Right atrium auricular region (tissue), 2 donors: ENCODE measurements at places on chromosomes 16 and 17.
A peak's percentile ranks its signal among the peaks of the same experiment; 100 is the strongest.

DNA sequence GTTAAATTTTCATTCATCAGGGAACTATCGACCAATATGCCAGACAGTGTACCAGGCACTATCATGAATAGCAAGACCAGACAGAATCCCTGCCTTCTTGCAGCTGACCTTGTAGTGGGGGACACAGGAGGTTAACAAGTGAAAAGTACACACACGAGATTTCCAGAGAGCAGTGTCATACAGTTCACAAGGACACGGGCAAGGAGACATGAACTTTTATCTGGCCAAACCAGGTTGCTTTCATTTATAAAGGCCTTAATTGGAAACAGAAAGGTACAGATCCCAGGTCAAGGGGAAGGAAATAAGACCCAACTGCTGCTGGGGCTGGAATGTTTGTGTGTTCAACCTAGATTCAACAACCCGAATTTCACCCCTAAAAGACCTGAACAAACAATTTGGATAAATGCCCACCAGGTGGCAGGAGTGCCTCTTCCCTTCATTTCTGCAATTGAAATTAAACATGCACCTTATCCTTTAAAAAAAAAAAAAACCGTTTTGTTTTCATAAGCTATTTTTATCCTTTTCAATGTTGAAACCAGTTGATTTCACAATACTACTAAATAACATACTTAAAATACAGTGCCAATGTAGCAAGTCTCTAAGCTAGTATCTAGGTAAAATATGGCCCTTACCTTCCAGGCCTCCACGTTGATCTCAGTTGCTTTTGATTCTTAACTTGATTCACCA lies 65.9 kb downstream of the EMP2 start:
- no peak for DNase-seq

DNA sequence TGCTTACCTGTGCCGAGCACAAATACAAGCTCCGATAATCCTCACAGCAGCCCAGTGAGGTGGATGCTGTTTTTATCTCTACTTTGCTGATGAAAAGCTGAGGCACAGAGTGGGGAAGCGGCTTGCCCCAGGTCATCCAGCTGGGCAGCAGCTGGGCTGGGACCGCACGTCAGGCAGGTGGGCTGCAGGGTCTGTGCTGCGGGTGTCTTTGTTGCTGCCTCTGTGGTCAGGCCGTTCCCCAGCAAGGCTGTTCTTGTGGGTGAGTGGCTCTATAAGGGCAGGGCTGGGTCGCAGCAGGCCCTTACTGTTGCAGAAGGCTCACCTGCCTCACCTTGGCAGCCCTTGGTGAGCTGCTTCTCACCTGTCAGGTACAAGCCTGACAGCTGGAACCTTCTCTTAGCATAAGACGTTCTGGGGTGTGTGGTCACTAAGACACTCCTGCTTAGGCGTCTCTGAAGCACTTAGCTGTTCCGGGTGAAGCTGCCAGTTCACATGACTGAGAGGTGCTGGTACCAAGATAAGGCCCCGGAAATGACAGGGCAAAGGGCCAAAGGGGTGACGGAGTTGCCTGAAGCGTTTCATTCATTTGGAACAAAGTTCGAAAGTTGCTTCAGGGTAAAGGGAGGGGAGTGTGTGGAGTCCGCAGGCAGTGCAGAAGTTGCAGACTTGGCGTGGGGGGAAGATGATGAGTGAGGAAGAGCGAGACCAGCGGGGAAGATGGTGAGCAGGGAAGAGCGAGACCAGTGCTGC lies 17.4 kb downstream of the IRF8 start:
- peak; percentile 77 for DNase-seq

GRCh38 chr17:51676691-51677487 lies 416.5 kb downstream of the UTP18 start:
- DNase-seq: no peak

- DNase-seq: no peak
Observed at GRCh38 chr17:40935624-40936023, 1.8 kb downstream of the KRT23 start.

- no peak for DNase-seq
Observed at GRCh38 chr17:21239680-21240368, 13.4 kb downstream of the NATD1 start.

DNA sequence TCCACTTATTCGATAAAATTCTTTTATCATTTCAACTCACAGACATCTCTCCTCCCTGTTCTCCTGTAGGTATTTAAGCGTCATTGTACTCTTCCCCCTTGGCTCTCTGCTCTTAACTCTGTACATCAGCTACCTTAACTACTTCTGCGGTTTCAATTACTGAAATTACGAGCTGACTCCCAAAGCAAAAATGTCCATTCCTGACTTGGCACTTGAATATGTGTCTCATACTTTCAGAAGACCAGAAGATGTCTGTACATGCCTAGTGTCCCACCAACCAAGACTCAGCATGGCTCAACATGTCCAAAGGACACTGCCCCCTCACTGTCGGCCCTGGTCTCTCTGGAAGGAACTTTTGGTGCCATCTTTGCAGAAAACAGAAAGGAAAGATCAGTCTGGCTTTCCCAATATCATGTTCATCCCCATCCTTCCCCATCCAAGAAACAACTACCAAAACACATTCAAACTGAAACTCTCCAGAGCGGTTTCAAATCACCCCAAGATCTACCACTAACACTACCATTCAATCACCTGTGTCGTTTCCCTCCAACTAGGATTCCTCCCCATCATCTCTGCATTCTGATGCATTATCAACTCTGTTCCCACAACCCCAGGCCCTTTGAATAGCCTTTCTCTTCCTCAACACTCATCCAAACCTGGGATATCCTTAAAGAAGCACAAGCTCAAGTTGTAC lies 74.9 kb downstream of the ZFHX3 start:
- no peak for DNase-seq

- no peak for DNase-seq
Observed at GRCh38 chr16:62926121-62926801, 890.0 kb upstream of the CDH8 start.

GRCh38 chr16:3149630-3150345 lies 15.0 kb downstream of the ZNF213 start:
- DNase-seq: peak; percentile 77

GRCh38 chr16:4920826-4921225 lies 16.1 kb downstream of the PPL start:
- no peak for DNase-seq

DNA sequence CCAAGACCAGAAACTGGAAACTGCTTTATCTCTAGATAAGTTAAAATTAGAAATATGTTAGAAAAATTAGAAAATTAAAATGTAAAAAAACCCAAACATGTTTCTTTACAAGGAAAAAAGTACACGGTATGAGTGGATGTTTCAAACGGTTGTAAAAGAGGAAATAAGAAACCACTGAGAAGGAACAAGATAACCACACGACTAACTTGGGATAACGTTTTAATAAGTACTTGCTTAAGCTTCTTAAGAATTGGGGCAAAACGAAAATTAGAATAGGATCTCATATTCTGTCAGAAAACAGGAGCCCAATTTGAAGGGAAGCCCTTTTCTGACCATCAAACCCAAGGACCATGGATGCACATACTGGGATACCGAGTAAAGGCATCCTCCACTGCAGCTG lies 31.0 kb downstream of the MBTPS1 start:
- no peak for DNase-seq

GRCh38 chr16:84687715-84688114 lies 12.1 kb upstream of the USP10 start:
- DNase-seq: no peak

- DNase-seq: no peak
Observed at GRCh38 chr16:81558444-81559175, 114.0 kb downstream of the CMIP start.

GRCh38 chr16:17068524-17068923 lies 402.2 kb downstream of the XYLT1 start:
- DNase-seq: no peak

DNA sequence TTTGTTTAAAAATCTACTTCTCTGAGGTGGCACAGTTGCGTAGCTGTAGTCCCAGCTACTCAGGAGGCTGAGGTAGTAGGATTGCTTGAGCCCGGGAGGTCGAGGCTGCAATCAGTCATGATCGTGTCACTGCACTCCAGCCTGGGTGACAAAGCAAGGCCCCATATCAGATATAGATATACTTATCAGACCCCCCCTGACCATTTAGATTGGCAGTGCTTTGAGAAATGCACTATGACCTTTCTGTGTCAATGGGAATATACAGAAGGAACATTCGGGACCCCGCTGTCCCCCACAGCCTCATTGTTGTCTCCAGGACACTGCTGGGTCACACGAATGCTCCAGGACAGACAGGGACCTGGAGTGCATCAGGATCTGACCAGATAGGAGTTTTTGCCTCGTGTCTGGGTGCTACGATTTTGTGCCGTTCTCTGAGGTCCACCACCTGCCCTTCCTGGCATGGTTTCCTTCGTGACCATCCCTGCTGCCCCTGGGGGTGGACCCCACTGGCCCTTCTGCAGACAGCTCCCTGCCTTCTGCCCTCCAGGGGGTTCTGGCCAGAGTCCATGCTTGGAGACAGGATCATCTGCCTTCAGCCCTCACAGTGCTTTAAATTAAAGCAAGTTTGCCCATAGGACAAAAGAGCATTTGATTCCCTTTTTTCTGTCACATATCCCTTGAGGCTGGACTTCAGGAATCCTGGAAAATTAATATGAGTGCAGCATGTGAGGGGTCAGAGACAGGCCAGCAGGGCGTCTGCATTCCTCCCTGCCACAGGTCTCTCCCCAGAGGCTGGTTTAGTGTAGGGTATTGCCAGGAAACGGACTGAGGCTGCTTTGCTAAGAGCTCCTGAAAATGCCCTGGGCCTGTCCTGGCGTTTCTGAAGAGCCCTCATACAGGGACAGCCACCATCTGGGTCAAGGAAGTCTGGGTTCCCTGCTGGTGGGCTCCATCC lies 19.3 kb downstream of the PLD6 start:
- DNase-seq: no peak

DNA sequence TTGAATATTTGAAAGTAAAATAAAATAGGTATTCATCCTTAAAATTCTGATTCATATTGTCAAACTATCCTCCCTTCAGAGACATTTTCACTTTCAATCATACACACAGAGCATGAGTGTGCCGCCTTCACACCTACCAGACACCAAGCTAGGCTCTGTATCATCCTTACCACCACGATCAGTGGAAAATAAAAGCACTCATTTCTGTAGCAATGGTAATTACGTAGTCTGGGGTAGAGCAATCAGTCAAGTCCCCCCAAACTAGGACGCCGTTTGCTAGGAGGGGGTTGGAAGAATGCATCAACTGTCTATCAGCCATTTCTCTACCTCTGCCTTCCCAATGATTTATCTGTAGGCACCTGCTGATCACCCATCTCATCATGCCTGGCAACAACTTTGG lies 84.6 kb upstream of the GRIN2A start:
- no peak for DNase-seq

DNA sequence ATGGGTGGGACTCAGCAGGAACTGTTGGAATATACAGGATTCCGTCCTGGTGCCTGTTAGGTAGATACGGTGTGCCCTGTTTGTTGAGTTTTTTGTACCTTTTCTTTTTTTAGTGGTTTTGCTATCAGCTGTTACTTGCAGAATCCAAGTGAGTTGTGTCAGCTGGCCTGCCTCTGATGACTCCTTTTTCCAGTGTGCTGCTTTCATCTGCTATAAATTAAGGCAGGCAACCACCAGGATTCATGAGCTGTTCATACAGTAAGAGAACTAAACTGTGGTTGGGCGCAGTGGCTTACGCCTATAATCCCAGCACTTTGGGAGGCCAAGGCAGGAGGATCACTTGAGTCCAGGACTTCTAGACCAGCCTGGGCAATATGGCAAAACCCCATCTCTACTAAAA lies 79.9 kb downstream of the WNT3 start:
- no peak for DNase-seq

DNA sequence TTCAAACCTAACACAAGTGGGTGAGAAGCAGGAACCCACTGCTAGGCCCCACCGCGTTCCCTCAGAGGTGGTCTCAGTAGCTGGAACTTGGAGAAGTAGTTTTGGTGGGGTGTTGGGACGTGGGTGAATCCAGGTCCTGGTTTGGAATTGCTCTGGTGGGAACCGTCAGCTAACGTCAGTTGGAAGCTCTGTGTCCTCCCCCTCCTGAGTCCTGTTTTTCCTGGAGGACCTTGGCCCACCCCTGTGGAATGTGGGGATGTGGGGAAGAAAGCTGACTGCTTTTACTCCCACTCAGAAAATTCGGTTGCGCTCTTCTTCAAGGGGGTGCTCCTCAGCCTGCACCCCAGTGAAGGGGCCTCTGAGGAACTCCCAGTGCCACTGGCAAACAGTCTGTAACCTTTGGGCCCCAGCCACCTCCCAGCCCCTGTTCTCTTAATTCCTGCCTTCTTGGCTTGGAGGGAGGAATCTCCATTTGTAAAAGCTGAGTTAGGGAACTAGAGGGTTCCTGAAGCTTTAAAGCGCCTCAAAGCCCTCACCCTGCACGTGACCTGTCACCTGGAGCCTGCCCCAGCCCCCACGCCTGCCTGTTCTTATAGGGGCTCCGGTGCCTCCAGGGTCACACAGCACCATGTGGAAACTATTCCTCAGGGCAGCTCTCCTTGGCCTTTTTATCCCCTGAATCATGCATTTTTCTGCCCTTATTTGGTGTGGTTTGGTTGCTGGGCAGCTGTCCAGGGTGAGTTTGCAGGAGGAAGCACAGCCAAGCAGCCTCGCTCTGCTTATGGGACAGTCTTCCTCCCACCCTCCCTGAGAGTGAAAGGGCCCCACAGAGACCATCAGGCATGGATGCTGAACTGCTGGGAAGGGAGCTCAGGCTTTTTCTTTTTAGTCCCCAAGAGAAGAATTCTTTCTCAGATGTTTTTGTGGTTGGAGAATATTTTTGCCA lies 16.2 kb upstream of the NAGLU start:
- peak; percentile 97 for DNase-seq

DNA sequence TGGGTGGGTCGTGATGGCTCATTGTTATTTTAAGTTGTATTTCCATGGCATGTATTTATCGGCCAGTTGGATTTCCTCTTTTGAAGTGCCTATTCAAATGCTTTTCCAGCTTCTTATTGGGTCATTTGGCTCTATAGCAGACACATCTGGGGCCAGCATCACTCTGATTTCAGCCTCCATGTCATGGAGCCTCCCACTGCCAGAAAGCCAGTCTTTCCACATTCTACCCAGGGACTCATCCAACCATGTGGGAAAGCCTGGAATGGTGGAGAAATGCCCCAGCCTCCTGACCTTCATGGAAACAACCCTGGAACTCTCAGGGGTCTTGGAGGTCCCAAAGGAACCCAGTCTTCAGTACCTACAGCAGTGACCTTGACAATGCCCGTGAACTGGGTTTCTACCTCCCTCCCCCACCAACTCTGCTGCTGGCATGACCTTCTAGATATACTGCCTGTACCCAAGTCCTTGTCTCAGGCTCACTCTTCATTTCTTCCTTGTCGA lies 33.8 kb upstream of the ADGRG1 start:
- DNase-seq: no peak
